ENCODE measurements at places on chromosomes 7 and 10.
A peak's percentile ranks its signal among the peaks of the same experiment; 100 is the strongest.

GRCh38 chr10:49009199-49009979, 69.7 kb upstream of the LRRC18 start:
- no peak for DNase-seq

- DNase-seq: no peak
Observed at GRCh38 chr7:74104702-74105101, 21.1 kb downstream of the LIMK1 start.

DNA sequence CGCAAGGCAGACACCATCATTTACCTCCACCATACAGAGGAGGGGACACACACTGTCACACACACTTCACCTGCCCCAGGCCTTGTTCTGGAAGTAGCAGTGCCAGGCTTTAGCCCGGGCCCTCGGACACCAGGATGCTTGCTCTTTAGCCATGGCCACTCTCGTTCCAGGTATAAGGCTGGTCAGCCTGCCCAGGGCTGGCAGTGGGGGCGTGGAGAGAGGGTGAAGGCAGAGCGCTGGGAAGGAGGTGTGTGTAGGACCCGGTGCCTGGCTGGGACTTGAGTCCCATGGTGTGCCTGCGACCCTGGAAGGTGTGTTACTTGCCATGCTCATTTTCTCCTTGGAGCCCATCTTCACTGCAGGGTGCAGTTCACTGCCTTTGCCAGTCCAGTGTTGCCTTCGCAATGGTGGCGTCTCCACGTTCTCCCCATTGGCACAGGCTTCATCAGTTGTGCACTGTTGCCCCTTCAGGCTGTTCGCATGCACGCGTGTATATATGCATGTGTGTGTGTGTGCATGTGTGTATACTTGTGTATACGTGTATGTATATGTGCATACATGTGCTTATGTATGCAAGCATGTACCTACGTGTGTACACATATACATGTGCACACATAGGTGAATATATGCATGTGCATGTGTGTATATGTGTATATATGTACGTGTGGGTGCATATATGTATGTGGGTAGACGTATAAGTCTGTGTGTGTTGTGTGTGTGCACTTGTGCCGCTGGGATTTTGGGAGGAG, 153.4 kb downstream of the CAMK1D start:
- no peak for DNase-seq

DNA sequence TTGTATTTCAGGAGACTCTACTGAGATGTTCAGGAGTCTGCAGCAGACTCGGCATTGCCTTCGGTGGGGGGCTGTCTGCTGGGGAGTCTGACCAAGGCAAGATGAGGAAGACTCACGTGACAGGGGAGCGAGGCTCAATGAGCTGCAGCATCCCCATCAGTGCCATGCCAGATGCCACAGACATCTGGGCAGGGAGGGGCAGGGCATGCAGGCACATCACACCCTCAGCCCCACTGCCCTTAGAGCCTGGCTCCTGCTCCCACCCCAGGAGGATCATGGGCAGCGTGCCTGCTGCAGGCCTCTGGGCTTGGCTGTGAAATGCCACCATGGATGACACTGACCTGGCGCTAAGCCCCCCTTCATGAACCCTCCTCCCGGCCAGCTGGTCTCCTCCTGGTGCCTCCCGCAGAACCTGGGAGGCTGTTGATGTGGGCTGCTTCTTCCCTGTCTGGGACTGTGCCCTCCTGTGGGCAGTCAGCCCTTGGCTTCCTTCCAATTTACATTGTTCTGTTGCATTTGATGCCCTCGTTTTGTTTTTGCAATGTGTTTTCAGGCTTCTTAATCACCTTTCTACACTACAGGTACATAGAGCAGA, 235.0 kb downstream of the PAXIP1 start:
- peak; percentile 1 for DNase-seq

DNA sequence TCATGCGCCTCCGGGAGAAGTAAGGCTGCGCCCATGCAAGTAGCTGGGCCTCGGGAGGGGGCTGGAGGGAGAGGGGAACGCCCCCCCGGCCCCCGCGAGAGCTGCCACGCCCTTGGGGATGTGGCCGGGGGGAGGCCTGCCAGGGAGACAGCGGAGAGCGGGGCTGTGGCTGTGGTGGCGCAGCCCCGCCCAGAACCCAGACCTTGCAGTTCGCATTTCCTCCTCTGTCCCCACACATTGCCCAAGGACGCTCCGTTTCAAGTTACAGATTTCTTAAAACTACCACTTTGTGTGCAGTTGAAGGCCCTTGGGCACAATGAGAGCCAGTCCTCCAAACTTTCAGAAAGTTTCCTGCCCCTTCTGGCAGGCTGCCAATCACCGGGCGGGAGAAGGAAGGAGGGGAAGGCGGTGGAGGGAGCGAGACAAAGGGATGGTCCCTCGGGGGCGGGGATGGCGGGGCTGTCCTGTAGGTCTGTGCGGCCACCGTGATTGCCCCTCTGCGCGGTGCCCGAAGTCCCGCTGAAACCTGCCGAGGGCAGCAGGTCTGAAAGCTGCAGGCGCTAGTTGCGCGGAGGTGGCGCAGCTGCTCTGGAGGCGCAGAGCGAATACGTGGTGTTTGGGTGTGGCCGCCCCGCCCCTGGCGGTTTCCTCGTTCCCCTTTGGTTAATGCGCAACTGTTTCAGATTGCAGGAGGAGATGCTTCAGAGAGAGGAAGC, 2.1 kb downstream of the VIM start:
- peak; percentile 6 for DNase-seq

DNA sequence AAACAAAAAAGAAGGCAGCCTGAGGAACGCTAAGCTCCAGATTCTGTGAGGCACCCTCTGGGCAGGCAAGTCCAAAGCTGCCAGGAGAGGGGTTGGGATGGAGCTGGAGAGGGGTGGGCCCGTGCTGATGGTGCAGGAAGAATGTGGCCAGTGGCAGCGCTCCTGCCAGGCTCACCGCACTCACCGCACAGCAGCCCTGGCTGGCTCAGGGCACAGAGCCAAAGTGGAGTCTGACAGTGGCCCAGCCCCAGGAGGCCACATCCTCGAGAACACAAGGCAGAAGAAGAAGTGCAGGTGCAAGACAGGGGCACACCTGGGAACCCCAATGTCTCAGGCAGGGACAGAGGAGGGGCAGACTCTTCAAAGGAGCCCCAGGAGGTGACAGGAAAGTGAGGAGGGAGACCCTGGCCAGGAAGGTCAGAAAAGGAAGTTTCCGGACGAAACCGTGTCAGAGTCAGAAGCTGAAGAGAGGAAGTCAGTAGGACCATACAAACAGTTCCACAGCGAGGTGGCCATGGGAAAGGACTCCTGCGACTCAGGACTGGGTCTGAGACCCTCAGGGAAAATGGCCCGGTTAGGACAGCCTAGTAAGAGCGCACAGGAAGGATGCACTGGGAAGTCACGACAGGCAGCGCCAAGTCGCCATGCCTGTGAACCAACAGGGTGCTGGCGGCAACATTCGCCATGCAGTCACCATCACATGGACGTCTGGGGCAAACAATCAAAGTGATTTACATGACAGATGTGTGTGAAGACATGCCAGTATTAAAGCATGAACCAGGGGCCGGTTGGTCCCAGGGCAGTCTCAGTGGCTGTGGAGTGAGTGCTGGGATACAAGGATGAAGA, 54.4 kb downstream of the COBL start:
- DNase-seq: peak; percentile 79

DNA sequence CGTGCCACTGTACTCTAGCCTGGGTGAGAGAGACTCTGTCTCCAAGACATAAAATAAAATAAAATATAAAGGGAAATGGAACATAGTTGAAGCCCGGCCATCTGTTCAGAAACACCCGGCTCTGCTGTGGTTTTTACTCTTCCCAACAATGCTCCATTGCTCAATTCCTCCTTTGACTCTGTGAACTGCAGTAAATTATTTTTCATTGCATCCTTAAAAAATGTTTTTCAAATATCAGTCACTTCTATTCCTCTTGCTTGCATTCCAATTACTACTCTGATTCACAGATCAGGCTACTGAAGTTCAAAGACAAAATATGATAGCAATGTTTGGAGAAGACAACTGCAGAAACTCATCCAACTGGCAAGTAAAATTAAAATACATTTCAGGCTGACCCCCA, 983.0 kb downstream of the SORCS1 start:
- no peak for DNase-seq

DNA sequence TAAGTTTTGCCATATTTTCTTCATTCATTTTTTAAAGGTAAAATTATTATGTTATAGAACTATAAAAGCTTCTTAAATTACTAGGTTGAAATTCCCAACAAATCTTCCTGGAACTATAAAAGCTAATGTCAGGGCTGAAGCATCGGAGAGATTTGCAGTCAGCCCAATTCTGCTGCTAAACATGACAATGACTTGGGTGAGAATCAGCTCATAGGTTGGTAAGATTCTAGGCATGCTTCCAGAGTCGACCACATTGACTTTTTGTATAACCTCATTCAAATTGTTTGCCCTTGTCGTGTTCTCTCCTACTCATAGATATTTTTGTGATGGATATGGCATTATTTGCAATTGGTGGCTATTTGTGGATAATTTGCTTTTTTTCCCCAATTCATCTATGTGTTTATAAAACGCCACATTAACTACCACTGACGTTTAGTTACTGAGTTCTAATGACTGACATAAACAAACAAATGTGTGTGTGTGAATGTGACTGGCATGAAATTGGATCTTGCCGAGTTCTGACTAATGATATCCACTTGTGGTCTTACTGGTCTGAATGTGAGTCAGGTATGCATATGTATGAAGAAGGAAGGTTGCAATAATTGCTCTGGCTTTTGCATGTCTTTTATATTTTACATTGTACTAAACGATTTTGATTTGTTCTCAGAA, 579.8 kb downstream of the PARD3 start:
- DNase-seq: no peak

DNA sequence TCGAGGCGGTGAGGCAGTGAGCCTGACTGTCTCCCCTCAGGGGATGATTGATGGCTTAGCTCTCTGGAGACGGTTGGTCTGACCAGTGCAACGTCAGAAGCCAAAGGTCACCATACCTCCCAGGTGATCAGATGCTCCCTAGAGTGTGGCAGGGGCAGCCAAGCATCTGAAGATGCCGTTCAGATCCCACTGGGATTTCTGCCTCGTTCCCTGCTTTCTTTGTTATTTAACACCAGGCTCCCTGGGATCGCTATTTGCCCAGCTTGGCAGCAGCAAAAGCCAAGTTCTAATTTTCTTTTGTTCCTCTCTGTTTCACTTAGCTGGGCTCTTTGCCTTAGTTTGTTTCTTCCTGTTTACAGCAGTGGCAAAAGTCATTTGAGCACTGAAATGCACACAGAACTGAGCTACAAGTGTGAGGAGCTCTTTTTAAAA, 53.5 kb upstream of the SVIL start:
- DNase-seq: peak; percentile 72

Measured in COR-L47 (cell line).